SIG-M5 (cell line): ENCODE measurements at places on chromosomes 2 and 18.

DNA sequence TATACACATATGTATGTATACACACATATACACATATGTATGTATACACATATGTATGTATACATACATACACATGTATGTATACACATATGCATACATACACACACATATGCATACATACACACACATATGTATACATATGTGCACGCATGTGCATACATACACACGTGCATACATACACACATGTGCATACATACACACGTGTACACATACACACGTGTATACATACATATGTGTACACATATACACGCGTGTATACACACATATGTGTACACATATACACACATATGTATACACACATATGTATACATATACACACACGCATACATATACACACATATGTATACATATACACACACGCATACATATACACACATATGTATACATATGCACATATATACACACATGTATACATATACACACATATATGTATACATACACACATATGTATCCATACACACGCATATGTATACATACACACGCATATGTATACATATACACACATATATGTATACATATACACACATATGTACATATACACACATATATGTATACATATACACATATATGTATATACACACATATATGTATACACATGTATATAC, 21.5 kb downstream of the NABP1 start:
- DNase-seq, result no peak

GRCh38 chr2:133287709-133288108, 280.6 kb downstream of the NCKAP5 start:
- no peak for DNase-seq

- no peak for DNase-seq
Observed at GRCh38 chr2:58598171-58598570, 357.0 kb upstream of the FANCL start.

DNA sequence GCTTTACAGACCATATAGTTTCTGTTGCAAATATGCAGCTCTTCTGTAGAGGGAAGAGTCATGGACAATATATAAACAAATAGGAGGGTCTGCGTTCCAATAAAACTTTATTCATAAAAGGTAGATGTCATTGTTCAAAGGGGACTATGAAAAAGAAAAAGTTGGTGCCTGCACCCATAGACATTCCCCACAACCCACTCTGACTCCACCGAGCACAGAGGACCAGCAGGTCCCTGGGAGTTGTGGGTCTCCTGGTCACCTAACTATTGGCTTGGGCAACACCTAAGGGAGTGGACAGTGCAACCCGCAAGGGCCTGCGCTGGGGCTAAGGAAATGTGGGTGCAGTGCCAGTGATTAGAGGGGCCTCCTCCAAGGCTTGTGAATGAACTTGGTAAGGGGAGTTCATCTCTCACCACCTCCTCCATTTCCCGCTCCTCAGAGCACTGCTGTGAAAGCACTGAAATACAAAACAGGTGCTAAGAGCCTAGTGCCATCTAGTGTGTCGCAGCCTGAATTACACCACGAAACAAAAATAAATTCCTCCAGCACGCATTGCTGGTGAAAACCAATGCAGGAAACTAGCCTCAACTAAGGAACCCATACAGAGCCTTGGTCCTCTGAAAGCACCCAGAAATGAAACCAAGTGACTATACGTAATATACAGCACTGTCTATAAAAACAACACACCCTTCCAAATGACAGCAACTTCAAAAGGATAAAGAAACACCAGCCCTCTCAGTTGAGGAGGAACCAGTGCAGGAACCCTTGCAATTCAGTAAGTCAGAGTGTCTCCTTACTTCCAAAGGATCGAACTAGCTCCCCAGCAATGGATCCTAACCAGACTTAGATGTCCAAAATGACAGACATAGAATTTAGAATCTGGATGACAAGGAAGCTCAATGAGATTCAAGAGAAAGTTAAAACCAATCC, 166.6 kb downstream of the RNF144A start:
- DNase-seq, result no peak

DNA sequence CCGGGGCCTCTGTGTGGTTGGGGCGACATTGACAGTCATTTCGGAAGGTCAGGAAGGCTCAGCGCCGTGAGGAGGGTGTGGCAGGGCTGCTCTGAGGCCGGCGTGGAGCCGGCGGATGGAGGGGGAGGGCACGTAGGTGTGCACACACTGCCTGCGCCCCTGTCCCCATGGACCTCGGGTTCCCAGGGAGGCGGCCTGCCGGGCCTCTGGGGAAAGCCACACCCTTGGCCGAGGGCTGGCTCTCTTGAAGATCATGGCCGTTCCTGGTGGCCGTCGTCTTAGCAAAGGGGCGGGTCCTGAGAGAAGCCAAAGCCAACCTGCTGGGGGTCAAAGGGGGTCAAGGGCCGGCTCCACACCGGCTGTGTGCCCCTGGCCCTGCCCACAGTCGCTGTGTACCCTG, 11.9 kb downstream of the GPC1 start:
- DNase-seq, result no peak

DNA sequence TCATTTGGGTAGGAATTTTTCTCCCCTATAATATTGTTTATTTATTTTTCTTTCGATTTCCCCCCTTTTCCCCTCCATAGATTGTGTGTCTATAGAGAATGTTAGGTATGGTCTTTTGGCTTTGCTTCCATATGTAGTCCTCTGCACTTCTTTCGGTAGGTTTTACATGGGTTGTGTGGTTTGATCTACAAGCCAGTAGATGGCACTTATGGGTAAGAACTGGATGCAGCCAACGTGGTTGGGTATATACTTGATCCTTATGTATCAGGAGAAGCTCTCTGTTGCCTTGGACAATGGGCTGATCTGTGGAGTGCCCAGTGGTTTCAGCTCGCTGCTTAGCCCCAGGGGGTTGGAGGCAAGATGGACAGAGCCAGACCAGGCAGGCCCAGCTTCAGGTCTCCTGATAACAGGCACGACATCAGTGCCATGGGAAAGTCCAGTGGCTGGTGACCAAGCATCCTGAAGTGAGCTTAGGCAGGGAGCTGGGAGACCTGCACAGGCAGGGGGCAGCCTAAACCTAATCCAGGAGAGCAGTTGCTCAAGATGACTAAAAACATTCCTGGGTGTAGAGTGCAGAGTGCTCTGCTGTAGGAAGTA, 488.3 kb downstream of the CCDC85A start:
- no peak for DNase-seq

- DNase-seq, result no peak
Observed at GRCh38 chr18:28019425-28020108, 157.4 kb downstream of the CDH2 start.

DNA sequence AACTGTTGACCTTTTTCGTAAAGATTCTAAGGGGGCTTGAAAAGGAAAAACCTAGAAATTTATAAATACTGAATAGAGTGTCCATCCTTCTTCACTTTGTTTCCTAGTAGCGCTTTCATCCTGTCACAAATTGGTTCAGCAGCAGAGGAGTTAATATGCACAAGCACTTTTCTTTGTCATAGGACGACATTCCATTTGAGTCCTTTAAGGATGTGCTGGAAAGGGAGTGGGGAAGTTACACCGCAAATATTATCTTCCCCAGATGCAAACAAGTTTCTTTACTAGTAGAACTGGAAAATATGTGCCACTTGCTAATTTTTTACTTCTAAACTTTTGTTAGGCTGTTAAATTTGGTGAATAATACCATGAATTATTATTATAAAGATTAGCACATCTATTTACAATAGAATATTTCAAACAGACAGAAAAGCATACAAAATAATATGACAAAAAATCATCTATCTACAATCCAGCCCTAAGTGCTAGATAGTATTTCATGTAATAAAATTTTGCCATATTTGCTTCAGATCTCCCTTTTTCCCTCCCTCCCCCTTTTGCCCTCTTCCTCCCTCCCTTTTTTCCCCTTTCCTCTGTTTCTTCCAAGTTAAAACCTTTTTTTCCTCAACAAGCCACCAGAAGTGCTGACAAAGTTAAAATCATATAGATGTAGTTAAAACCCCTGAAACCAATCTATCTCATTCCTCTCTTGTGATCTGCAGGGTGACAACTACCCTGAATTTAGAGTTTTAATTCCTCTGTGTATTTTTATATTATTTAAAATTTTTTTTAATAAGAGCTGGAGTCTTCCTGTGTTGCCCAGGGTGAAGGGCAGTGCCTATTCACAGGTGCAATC, 50.5 kb upstream of the MAP4K3 start:
- DNase-seq, result no peak

DNA sequence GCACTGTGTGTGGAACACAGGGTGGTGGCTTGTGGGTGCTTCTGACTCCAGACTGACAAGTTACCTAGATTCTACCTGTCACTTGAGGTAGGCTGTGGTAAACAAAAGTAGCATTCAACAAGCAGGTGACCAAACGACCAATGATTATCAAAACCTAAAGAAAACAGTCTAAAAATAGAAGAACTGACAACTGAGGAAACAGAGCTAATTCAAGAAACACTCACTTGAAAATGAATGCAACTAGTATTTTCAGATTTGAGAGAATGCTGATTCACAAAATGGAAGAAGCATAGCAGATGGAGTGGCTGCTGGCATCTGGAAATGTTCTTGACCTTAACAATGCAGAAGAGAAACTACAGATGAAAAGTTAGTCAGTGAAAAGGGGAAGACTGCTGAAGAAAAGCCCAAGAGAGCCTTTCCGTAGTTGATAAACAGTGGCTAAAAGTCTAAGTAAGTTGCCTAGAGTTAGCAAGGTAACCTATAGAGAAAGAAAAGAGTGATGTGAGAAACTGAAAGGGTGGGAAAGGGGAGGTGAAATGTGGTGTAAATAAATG, 170.4 kb downstream of the NCK2 start:
- DNase-seq, result no peak

GRCh38 chr2:76642129-76642528, 880.0 kb downstream of the LRRTM4 start:
- DNase-seq, result no peak

DNA sequence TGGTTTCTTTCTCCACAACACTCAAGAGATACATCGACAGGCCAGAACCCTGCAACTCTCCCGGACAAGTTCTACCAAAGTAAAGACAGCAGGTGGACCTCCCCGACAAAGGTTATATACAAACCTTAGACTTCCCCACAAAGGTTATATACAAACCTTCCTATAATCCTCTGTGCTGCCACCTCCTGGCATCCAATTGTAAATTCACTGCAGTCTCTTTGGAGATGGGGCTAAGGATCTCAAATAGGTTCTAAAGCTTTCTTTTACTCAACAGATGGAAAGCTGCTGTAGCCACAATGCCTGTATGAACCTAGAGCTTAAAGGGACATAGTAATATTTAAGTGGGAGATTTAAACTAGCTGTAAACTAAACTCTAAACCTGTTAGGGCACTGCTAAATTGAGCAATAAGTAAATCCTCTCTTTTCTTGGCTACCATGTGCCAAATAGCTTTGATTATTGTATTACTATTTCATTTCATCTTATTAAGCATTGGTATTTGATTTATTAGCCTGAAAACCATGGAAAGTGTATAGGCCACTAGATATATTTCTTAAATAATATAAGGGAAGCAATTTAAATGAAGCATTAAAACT, 9.8 kb upstream of the MREG start:
- DNase-seq, result no peak

- no peak for DNase-seq
Observed at GRCh38 chr2:17533546-17533945, 7.0 kb upstream of the VSNL1 start.

DNA sequence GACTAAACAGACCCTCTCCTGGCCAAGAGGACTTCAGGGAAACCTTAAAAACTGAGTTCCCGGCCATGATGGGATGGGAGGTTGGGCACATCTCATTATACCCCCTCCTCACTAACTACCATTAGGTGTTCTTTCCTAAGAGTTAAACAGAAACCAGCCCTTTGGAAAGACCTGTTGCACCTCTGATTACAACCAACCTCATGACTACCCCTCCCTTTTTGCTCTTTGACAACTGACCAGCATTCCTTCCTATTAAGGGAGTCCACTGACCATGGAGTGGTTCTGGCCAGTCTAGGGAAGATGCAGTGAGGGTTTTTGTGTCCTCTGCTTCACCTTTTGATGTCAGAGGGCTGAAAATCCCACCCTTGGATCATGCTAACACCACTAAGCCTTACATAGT, 44.5 kb upstream of the FRZB start:
- no peak for DNase-seq

GRCh38 chr2:29634916-29635315, 286.5 kb downstream of the ALK start:
- no peak for DNase-seq

GRCh38 chr2:99365661-99366060, 28.5 kb downstream of the EIF5B start:
- no peak for DNase-seq

GRCh38 chr2:127043367-127044164, 63.4 kb downstream of the BIN1 start:
- DNase-seq, result no peak

DNA sequence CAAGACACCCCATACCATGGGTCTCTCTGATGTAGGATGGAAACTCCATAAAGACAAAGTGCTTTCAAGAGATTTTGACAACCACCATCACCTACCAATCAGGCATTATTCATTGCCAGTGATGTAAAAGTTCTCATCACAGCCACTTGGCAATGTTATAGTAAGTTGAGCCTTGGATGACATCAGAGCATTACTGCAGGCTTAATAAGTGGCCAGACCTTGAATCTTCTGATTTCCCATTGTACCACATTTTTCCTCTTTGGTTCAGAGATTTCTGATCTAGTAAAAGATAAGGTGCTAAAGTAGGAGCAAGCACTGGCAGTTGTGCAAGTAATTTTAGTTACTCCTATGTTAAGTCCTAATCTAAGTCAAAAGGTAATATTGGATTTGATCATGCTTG, 36.5 kb downstream of the OSR1 start:
- no peak for DNase-seq

GRCh38 chr2:108942888-108943287, 46.1 kb downstream of the EDAR start:
- no peak for DNase-seq

DNA sequence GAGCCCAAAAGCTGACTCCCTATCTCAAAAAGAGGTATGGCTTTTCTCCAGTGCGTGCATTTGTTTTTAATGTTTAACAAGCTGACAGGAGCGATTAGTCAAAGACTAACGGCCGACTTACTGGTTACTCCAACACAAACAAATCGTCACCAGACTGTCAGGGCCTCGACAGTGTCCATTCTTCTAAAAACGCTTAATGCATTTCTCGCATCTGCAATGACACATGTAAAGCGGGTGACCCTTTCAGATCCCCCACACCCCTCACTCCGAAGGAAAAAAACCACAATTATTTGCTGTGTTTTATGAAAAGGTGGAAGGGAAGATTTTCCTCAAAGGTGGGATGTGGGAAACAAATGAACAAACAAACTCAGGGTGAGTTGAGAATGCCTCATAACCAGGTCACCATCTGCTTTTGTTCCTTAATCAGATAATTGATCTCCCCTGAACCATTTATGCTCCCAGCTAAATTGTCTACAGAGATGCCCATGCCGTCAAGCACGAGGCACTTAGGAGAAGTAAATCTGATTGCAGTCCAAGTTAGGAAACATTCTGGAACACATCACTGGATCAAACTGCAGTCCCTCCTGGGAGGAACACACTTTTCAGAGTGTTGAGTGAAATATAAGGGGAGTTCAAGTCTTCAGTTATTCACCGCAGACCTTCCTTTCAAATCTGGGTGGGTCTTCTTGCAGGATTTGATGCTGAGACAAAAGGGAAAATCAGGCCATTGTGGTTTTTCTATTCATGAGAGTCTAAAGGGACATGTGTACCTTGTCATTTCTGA, 340.8 kb downstream of the CMPK2 start:
- DNase-seq, result no peak

GRCh38 chr2:132593171-132593570, 76.8 kb downstream of the LYPD1 start:
- DNase-seq, result no peak
